ENCODE measurements at places on chromosomes 3 and 15.

DNA sequence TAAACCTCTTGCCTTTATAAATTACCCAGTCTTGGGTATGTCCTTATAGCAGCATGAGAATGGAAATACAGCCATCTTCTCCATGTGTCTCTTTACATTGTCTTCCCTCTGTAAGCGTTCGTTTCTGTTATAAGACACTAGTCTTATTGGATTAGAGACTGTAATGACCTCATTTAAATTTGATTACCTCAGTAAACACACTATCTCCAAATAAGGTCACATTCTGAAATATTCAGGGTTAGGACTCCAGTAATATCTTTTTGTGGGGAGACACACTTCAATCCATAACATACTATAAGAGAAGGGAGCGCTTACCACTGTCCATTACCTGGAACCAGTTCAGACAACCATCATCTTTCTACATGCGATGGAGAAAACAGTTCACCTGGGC lies 34.3 kb upstream of the CD47 start:
- no peak for DNase-seq

DNA sequence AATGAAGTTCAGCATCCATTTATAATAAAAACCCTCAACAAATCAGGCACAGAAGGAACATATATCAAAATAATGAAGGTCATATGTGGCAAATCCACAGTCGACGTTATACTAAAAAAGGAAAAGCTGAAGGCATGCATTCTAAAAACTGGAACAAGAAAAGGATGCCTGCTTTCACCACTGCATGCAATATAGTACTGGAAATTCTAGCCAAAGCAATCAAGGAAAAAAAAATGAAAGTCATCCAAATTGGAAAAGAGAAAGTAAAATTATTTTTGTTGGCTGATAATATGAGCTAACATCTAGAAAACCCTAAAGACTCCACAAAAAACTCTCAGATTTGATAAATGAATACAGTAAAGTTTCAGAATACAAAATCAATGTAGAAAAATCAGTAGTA lies 1123.2 kb downstream of the TBL1XR1 start:
- DNase-seq: no peak

- no peak for DNase-seq
Observed at GRCh38 chr3:30924763-30925162, 30.3 kb upstream of the GADL1 start.

GRCh38 chr3:111936191-111936841 lies 42.5 kb upstream of the ABHD10 start:
- no peak for DNase-seq

DNA sequence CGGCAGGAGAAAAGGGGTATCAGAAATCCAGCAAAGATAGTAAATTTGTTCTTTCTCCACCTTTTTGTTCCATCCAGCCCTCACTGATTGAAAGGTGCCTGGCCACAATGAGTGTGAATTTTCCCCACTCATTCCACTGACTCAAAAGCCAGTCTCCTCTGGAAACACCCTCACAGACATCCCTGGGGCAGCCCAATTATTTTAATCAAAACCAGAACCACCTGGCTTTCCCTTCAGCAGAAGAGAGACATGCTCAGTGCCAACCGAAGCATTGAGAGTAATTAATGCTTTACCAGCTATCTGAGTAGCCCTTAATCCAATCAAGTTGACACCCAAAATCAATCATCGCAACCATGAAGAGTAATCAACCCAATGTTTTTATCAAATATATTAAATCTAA lies 1129.6 kb upstream of the GBE1 start:
- no peak for DNase-seq

- no peak for DNase-seq
Observed at GRCh38 chr15:74259292-74259648, 23.1 kb downstream of the CCDC33 start.

- no peak for DNase-seq
Observed at GRCh38 chr15:99010768-99011167, 3.2 kb upstream of the PGPEP1L start.

DNA sequence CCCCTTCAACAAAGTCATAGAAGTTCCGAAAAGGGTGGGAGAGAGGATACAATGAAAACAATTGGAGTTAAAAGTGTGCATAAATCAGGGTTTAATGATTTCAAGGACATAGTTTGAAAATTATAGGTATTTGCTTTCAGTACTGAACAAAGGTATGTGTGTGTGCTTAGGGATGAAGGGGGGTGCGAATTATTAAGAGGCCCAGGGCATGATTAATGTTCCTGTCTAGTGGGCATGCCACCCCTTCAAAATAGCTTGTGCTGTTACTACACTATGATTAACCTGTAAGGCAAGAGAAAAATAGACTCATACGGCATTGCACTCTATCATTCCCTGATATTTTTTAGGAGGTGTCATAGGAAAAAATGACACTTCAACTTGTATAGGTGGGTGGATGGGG lies 731.6 kb downstream of the NAALADL2 start:
- no peak for DNase-seq

DNA sequence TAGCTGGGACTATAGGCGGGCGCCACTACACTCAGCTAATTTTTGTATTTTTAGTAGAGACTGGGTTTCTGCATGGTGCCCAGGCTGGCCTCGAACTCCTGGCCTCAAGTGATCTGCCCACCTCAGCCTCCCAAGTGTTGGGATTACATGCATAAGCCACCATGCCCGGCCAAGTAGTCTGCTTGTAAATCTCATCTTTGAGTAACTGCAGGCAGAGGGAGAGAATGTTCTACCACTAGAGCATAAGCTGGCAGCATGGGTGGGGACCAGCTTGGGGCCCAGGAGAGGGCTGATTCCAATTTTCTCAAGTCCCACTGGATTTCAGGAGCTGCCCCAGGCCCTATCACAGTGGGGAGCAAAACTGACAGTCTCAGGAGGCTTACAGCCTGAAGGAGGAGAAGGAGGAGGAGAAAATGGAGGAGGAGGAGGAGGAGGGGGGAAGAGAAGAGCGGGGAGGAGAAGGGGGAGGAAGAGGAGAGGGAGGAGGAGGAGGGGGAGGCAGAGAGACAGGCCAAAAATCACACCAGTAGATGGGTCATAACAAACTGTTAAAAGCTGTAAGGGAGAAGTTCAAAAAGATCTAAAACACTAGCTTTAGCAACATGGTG lies 229.1 kb upstream of the IGF1R start:
- no peak for DNase-seq

DNA sequence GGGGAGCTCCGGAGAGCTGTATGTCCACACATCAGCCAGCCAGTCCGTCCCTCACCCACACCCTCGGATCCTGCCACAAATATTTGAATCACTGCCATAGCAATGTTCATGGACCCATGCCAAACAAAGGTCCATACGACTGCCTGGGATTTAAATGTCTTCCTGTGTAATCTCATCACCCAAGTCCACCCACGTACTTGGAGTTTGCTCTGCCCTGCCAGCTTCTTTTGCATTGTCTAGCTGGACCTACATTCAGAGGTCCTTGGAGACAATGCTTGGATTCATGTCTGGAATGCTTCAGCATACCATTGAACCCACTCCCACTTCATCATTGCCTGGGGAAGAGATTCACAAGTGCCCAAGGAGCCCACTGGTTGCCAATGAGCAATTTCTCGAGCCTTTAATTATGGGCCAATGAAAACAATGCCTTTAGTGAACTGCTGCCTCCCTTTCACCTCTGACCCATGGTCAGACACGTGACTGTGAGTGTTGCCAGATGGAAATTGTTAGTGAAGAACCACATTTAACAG lies 90.4 kb upstream of the PHLDB2 start:
- DNase-seq: no peak

DNA sequence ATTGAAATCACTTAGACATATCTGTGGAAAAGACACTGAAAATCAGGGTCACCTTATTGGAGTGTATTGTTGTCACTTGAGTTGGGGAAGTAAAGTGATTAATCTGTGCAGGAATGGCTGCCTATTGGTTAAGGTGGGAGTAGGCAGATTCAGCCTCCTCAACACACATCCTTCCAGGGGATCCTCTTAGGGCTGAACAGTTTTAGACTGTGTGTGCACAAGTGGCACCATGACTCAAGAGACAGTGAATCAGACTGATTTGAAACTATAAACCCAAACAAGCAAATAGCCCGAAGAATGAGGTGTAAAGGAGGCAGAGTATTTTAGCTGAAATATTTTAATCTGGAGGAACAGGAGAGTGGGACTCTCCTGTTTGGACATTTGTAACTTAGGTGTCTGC lies 4.9 kb downstream of the ABHD17C start:
- DNase-seq: no peak

GRCh38 chr15:64792282-64792681 lies 16.9 kb upstream of the RBPMS2 start:
- no peak for DNase-seq

DNA sequence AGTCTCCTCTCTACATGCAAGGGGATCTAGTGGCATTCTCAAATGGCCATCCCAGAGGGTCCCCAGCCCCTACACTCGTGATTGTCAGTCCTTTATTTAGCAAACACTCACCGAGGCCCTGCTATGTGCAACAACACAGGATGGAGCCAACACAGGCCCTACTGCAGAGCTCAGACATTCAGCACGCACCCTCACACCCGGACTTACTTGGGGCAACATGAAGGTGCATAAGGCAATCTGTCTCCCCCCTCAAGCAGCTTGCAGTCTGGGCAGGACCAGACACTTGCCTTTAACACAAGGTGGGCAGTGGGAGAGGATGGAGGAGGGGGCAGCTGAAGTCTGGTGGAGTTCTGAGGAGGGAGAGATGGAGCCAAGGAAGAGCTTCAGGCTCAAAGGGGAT lies 258.4 kb downstream of the XXYLT1 start:
- no peak for DNase-seq

- DNase-seq: no peak
Observed at GRCh38 chr3:129460572-129460971, 20.5 kb downstream of the IFT122 start.

- DNase-seq: no peak
Observed at GRCh38 chr3:48047841-48048464, 31.7 kb upstream of the MAP4 start.

GRCh38 chr3:53350652-53351051 lies 3.3 kb upstream of the DCP1A start:
- DNase-seq: no peak

GRCh38 chr3:133754455-133754854 lies 8.3 kb downstream of the TF start:
- DNase-seq: no peak

- DNase-seq: no peak
Observed at GRCh38 chr3:98567666-98568270, 25.6 kb downstream of the CPOX start.

GRCh38 chr15:45399381-45400212 lies 21.3 kb upstream of the GATM start:
- DNase-seq: peak; percentile 63

GRCh38 chr3:134910026-134910425 lies 115.0 kb downstream of the EPHB1 start:
- DNase-seq: no peak

- no peak for DNase-seq
Observed at GRCh38 chr3:150146991-150147761, 176.5 kb upstream of the PFN2 start.

DNA sequence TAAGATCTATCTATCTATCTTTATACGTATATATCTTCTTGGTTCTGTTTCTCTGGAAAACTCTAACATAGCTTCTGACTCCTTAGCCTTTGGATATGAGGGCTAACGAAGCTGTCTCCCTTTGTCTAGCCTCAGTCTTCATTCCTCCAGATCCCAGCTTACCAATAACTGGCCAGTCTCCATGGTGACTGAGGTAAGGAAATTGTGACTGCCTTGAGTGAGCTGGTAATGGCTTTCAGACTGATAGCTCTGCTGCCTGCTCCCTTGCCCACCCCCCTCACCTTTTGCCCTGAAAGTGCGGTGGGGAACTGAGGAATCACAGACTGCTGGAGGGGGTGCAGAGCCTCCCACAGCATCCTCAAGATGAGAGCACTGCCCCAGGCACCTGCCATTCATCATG lies 65.8 kb upstream of the ABHD17C start:
- DNase-seq: no peak

DNA sequence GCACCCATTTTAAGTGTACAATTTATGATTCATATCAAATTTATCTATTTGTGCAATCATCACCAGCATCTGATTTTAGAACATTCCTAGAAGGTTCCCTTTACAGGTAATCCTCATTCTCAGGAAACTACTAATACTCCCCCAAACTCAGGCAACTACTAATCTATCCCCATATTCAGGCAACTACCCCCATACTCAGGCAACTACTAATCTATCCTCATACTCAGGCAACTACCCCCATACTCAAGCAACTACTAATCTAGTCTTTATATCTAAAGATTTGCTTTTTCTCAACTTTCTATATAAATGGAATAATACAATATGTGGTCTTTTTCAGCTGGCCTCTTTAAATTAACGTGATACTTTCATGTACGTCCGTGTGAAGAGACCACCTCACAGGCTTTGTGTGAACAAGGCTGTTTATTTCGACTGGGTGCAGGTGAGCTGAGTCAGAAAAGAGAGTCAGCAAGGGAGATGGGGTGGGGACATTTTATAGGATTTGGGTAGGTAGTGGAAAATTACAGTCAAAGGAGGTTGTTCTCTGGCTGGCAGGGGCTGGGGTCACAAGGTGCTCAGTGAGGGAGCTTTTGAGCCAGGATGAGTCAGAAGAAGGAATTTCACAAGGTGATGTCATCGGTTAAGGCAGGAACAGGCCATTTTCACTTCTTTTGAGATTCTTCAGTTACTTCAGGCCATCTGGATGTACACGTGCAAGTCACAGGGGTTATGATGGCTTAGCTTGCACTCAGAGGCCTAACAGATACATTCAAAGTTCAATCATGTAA lies 1444.5 kb upstream of the CADM2 start:
- no peak for DNase-seq

- DNase-seq: no peak
Observed at GRCh38 chr3:128334086-128334645, 132.5 kb downstream of the DNAJB8 start.

DNA sequence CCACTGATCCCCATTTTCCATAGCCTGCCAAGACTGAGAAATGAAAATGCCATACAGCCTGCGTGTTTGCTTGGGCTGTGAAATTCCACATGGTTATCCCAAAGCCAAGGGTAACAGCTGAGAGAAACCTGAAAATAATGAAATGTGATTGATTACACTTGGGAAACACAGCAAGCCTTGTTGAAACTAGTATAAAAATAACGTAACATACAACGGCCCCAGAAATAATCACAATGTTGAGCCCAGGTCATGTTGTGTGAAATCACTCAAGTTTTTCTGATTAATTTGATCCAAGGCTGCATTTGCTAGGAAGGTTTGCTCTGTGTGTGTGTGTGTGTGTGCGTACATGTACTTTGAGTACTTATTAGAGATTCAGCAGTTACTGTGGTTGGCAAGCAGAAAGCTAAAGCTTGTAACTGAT lies 269.0 kb downstream of the OXSM start:
- DNase-seq: no peak

DNA sequence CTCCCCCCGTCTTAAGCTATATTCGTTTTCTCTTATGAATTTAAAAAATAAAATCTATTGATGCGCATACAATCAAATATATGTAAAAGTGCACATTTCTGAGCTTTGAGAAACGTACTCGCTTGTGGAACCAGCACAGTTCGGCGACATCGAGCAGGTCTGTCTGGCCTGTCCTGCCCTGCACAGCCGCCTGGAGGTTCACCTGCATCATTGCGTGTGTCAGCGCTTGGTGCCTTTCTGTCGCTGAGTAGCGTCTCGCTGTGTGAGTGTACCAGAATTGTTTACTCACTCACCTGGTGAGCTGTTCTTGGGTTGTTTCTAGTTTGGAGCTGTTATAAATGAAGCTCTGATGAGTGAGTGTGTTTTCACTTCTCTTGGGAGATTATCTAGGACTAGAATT lies 104.0 kb downstream of the VGLL4 start:
- no peak for DNase-seq

GRCh38 chr3:46903341-46904302 lies 26.1 kb downstream of the PTH1R start:
- DNase-seq: no peak

GRCh38 chr3:120931593-120931992 lies 23.6 kb downstream of the STXBP5L start:
- no peak for DNase-seq
